ENCODE measurements at places on chromosomes 4 and X. TPM values are rescaled to one million over a fixed set of nuclear protein-coding genes. Genes with fewer than 3 reads are reported as not detected.

DNA sequence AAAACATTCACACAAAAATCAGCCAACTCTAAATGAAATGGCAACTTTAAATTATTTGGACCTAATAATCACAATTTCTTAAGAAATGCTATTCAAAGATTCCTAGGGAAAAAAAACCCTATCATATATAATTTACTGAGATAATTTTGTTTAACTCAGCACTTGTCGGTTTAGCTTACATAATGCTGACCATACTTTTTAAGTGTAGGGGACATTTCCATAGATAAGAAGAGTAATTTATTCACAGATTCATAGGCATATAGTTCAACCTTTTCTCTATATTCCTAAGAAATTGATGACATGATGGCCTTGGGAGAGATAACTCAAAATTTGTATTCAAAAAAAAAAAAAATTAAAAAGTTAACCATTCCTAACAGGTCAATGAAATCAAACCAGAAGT is 260.8 kb upstream of the PGRMC2 start:
- no peaks in the 10 kb centered on the region for H3K36me3 ChIP-seq
- no peaks in the 10 kb centered on the region for H3K4me1 ChIP-seq
- no peaks in the 10 kb centered on the region for H3K27me3 ChIP-seq
- H3K27ac ChIP-seq: no peak overlapping the region
- H3K4me3 ChIP-seq: no peak overlapping the region

- H3K4me3 ChIP-seq: no peak overlapping the region
- no peaks in the 10 kb centered on the region for H3K27me3 ChIP-seq
- no peak overlapping the region for H3K27ac ChIP-seq
- H3K36me3 ChIP-seq: no peaks in the 10 kb centered on the region
Measured at GRCh38 chr4:5827108-5828004, 65.5 kb downstream of the CRMP1 start.

DNA sequence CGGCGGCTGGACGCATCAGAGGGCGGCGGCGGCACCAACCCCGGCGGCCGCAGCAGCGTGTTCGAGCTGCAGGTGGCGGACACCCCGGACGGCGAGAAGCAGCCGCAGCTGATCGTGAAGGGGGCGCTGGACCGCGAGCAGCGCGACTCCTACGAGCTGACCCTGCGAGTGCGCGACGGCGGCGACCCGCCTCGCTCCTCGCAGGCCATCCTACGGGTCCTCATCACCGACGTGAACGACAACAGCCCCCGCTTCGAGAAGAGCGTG is 1.9 kb downstream of the PCDH7 start:
- no peak overlapping the region for H3K27ac ChIP-seq
- peaks cover 43% of the 10 kb centered on the region for H3K4me1 ChIP-seq
- DNase-seq: no peak
- no peaks in the 10 kb centered on the region for H3K36me3 ChIP-seq

- no peaks in the 10 kb centered on the region for H3K36me3 ChIP-seq
- peak; percentile 59 for DNase-seq
- no peak overlapping the region for H3K4me3 ChIP-seq
Measured at GRCh38 chr4:128600996-128601871, 208.3 kb upstream of the JADE1 start.

GRCh38 chr4:77052352-77052751 is 23.4 kb downstream of the CCNI start:
- H3K36me3 ChIP-seq: peaks cover 94% of the 10 kb centered on the region
- DNase-seq: no peak
- peaks cover 7% of the 10 kb centered on the region for H3K4me1 ChIP-seq

- no peaks in the 10 kb centered on the region for H3K36me3 ChIP-seq
- DNase-seq: no peak
- H3K4me1 ChIP-seq: peaks cover 6% of the 10 kb centered on the region
- H3K27me3 ChIP-seq: no peaks in the 10 kb centered on the region
- no peak overlapping the region for H3K27ac ChIP-seq
Measured at GRCh38 chr4:163558539-163559044, 64.1 kb downstream of the TMA16 start.

- no peaks in the 10 kb centered on the region for H3K4me1 ChIP-seq
- no peak within 1 kb of the TSS for H3K27ac ChIP-seq
- peaks cover 9% of the 10 kb centered on the region for H3K27me3 ChIP-seq
- peak; percentile 53 for DNase-seq
Measured at GRCh38 chrX:137565921-137566745, at the start of gene ZIC3. ZIC3 (plus strand) TSS chrX:137566127; CDS start chrX:137566692, 565 bp downstream.

DNA sequence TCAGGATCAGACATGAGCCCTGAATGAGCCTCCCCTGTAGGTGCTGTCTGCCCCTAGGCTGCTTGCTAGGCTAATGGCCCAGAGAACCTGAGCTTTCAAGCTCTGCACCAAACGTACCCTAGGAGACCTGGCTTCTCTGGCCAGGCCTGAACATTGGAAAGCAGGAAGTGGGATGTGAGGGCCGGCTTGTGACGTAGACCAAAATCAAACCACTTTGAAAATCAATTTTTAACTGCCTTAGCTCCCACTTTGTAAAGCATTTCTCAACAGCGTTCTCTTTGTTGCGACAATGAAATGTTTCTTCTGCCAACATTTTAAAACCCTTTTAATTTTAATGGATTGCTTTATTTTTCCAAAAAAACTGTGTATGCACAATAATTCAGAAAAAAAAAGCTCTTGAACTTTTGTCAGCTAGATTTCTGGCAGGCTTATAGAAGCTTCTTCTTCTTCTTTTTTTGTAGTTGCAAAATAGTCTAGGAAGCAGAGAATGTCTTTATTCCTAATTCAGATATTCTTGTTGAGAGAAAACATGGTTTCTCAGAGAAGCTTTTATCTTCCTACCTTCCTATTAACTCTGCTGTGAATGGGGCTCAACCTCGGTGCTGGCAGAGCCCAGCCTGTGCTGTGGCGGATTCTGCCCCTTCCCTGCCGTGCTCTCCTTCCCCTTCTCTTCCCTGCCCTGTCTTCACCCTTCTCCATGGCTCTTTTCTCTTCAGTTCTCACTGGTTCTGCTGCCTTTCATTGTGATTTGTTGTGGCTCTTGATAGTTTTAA is 145.2 kb upstream of the SFRP2 start:
- no peaks in the 10 kb centered on the region for H3K36me3 ChIP-seq
- H3K27ac ChIP-seq: no peak overlapping the region
- no peaks in the 10 kb centered on the region for H3K4me1 ChIP-seq
- no peak overlapping the region for H3K4me3 ChIP-seq
- DNase-seq: no peak

DNA sequence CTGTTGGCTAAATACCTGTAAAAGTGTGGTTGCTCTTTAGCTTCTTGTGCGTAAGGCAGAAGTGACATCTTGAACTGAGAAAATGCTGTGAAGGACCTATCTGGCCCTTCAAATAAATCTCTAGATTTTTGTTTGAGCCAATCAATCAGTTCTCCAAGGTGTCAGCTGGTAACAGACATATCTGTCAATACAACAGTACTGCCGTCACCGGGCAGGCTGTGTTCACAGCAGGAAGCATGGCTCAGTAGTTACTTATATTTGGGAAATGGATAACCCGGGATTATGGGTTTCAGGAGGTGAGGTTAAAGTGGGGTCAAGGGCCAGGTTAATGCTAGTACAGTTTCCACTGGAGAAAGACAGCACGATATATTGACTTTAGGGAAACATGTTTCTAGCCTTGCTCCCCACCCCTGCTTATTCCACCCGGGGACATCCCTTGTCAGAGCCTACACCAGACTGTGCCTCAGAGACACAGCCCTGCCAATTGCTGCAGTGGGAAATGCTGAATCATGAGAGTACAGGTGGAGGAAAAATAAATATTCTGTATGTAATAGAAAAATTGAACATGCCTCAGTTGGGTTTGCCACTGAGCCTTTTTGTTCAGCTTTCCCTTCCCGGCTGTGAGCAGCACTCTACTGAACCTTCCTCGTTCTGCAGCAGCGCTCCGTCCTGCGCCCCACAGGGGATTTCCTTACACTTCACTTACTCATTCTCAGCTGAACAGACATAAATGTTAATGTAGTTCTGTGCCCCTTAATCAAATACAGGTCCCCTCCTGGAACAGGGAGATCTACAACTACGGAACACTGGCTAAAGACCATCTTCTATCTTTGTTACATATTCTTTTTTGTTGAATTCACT is 121.1 kb downstream of the MGST2 start:
- no peaks in the 10 kb centered on the region for H3K36me3 ChIP-seq
- H3K4me3 ChIP-seq: no peak overlapping the region
- no peaks in the 10 kb centered on the region for H3K4me1 ChIP-seq
- no peaks in the 10 kb centered on the region for H3K27me3 ChIP-seq

- peaks cover 11% of the 10 kb centered on the region for H3K36me3 ChIP-seq
- no peak overlapping the region for H3K4me3 ChIP-seq
- H3K4me1 ChIP-seq: no peaks in the 10 kb centered on the region
- no peak for DNase-seq
- no peak overlapping the region for H3K27ac ChIP-seq
Measured at GRCh38 chr4:38909015-38909414, 41.4 kb downstream of the FAM114A1 start.

GRCh38 chrX:40845331-40845911 is 110.1 kb upstream of the MED14 start:
- H3K4me3 ChIP-seq: no peak overlapping the region
- DNase-seq: peak; percentile 34
- H3K27ac ChIP-seq: peak overlapping the region; percentile 14
- H3K36me3 ChIP-seq: no peaks in the 10 kb centered on the region

GRCh38 chrX:9091258-9091657 is 57.3 kb upstream of the FAM9B start:
- DNase-seq: no peak
- H3K36me3 ChIP-seq: no peaks in the 10 kb centered on the region
- no peak overlapping the region for H3K27ac ChIP-seq
- H3K27me3 ChIP-seq: no peaks in the 10 kb centered on the region
- no peaks in the 10 kb centered on the region for H3K4me1 ChIP-seq
- H3K4me3 ChIP-seq: no peak overlapping the region

DNA sequence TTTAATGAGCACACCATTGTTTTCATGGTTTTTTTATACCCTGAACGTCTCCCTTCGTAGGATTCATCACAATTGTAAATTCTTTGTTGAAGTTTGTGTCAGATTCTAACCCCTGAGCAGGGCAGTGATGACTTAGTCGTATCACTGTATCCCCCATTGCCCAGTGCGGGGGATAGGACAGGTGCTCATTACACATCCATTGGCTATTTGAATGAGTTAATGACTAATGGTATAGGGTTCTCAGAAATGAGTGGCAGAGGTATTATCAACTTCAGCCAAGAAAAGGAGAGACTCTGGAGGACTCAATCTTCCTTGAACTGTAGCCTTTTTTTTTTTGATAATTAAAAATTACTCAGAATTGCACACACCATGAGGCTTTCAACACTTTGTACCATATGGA is 64.6 kb downstream of the SYNPO2 start:
- H3K4me3 ChIP-seq: no peak overlapping the region
- H3K36me3 ChIP-seq: no peaks in the 10 kb centered on the region
- no peak overlapping the region for H3K27ac ChIP-seq
- H3K4me1 ChIP-seq: peaks cover 25% of the 10 kb centered on the region
- H3K27me3 ChIP-seq: no peaks in the 10 kb centered on the region
- no peak for DNase-seq

DNA sequence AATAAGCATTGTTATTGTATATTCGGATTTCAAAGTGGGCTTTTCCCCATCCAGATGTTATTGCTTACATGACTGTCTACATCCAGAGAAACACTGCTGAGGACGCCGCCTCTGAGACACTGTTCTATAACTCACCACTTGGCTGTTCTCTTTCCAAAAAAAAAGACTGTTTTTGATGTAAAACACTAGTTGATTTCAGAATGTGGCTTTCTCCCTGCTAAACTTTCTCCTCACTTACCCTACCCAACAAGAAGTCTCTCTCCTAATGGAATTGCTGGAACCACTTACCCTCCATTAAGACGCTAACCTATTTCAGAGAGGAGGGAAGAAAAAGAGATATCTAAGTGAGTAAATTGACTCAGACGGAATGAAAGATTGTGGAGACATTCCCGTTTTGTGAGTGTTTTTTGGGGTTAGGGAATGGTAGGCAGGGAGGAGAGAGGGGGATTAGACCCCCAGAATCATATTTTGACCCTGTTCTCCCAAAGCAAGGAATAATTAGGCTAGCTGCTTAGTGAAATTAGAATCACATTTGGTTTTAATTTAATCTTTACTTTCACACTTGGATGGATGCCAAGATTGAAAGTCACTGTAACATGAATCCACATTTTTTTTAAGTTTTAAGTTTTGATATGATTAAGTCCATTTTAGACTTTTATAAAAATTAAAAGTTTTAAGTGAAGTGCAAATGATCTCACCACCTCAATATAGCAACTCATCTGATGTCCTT is 174.9 kb downstream of the CHIC2 start:
- H3K36me3 ChIP-seq: no peaks in the 10 kb centered on the region
- no peaks in the 10 kb centered on the region for H3K4me1 ChIP-seq
- H3K27ac ChIP-seq: no peak overlapping the region
- no peaks in the 10 kb centered on the region for H3K27me3 ChIP-seq
- DNase-seq: no peak

DNA sequence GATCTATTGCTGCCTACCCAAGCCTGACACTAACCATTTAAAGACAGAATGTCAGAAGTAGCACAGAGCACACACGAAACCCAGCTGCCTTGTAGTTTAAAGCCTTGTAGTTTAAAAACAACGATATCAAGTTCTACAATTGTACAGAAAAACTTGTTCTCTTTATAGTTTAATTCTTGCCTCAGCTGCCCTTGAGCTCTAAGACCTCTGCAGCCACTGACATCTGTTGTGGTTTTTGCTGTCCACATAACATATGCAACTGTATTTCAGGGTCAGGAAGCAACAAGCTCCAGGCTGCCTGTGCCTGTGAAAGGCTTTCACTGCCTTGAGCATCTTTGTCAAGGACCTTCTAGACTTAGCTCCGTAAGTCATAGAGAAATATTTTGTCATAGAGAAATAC is 227.2 kb downstream of the SPCS3 start:
- no peak for DNase-seq
- H3K27me3 ChIP-seq: peaks cover 3% of the 10 kb centered on the region
- no peak overlapping the region for H3K27ac ChIP-seq
- no peak overlapping the region for H3K4me3 ChIP-seq
- H3K36me3 ChIP-seq: no peaks in the 10 kb centered on the region

- peaks cover 39% of the 10 kb centered on the region for H3K36me3 ChIP-seq
- H3K4me1 ChIP-seq: no peaks in the 10 kb centered on the region
- H3K27me3 ChIP-seq: no peaks in the 10 kb centered on the region
- no peak overlapping the region for H3K27ac ChIP-seq
Measured at GRCh38 chr4:185151296-185151695, 8.2 kb downstream of the SLC25A4 start.

DNA sequence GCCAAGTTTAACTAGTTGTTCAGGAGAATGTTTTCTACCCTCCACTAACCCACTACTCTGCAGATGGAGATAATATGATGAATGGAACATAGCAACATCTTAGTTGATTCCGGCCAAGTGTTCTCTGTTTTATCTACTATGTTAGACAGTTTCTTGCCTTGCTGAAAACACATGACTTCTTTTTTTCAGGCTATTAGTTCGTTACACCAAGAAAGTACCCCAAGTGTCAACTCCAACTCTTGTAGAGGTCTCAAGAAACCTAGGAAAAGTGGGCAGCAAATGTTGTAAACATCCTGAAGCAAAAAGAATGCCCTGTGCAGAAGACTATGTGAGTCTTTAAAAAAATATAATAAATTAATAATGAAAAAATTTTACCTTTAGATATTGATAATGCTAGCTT is 13.3 kb downstream of the ALB start:
- H3K4me3 ChIP-seq: no peak overlapping the region
- H3K27ac ChIP-seq: no peak overlapping the region
- no peaks in the 10 kb centered on the region for H3K4me1 ChIP-seq
- H3K27me3 ChIP-seq: no peaks in the 10 kb centered on the region
- no peaks in the 10 kb centered on the region for H3K36me3 ChIP-seq

Gene ARHGEF38
- total RNA-seq: not detected

Gene MEPE
- not detected for total RNA-seq

Gene SPOCK3
- 0.93 TPM for total RNA-seq

Gene GAGE13
- total RNA-seq: not detected

Gene RAB33A
- total RNA-seq: 2.2 TPM

Gene NCAPG
- total RNA-seq: 0.99 TPM

Gene NUDT11
- total RNA-seq: 0.12 TPM
